Neural cell (in vitro differentiated cells): ENCODE measurements at places on chromosomes 16 and 17. TPM values are rescaled to one million over a fixed set of nuclear protein-coding genes. Genes with fewer than 3 reads are reported as not detected.

The DYNLL2 gene
- 66.7 and 72.0 TPM in 2 replicates for polyA plus RNA-seq

The CCL7 gene
- polyA plus RNA-seq = not detected in 2 replicates

The PDE6G gene
- polyA plus RNA-seq = not detected in 2 replicates

The CLEC18B gene
- 1.6 and 3.4 TPM in 2 replicates for polyA plus RNA-seq

The EPOP gene
- 1.1 and 1.5 TPM in 2 replicates for polyA plus RNA-seq

The KRTAP2-2 gene
- polyA plus RNA-seq = not detected in 2 replicates

The RNF43 gene
- polyA plus RNA-seq = not detected in 2 replicates

The PDILT gene
- polyA plus RNA-seq = not detected in 2 replicates

The TP53TG3 gene
- not detected in 2 replicates for polyA plus RNA-seq

The TNFRSF17 gene
- not detected in 2 replicates for polyA plus RNA-seq

The ASPHD1 gene
- polyA plus RNA-seq = 38.9 and 48.2 TPM in 2 replicates

The DYNLRB2 gene
- not detected in 2 replicates for polyA plus RNA-seq

The TSEN54 gene
- 32.2 and 37.7 TPM in 2 replicates for polyA plus RNA-seq

The EVPL gene
- not detected in 2 replicates for polyA plus RNA-seq

The CTF1 gene
- polyA plus RNA-seq = not detected in 2 replicates

The AURKB gene
- polyA plus RNA-seq = 0.84 and 4.8 TPM in 2 replicates

The CPHXL2 gene
- not detected in 2 replicates for polyA plus RNA-seq

The AIPL1 gene
- not detected in 2 replicates for polyA plus RNA-seq

The MPO gene
- not detected in 2 replicates for polyA plus RNA-seq

The IQCK gene
- 10.2 and 13.9 TPM in 2 replicates for polyA plus RNA-seq

The KCNH6 gene
- not detected in 2 replicates for polyA plus RNA-seq

The PERCC1 gene
- polyA plus RNA-seq = not detected in 2 replicates

The CHST5 gene
- polyA plus RNA-seq = 0.84 and 2.7 TPM in 2 replicates

The KRT222 gene
- 13.6 and 15.1 TPM in 2 replicates for polyA plus RNA-seq
